Activated CD8-positive, alpha-beta memory T cell treated with anti-CD3 and anti-CD28 coated beads, Interleukin-2, amount 10 ng/mL, durations not matched to agents 7 days and 5 days (primary cell): ENCODE measurements at places on chromosomes 6 and 20. TPM values are rescaled to one million over a fixed set of nuclear protein-coding genes. Genes with fewer than 3 reads are reported as not detected.

Gene TP53TG5
- total RNA-seq, result 0.15 TPM

Gene EYA4
- not detected for total RNA-seq

Gene SEL1L2
- total RNA-seq, result not detected

Gene ZFP57
- total RNA-seq, result 16.1 TPM

Gene SLC22A23
- 0.20 TPM for total RNA-seq

Gene DACT2
- total RNA-seq, result not detected

Gene CTAGE9
- not detected for total RNA-seq

Gene WFDC11
- not detected for total RNA-seq

Gene MDN1
- 54.7 TPM for total RNA-seq

Gene KCNK16
- total RNA-seq, result not detected

Gene ATRN
- total RNA-seq, result 8.1 TPM

Gene ARFGEF3
- 0.15 TPM for total RNA-seq

Gene KCNS1
- total RNA-seq, result 0.49 TPM

Gene ZBP1
- 22.9 TPM for total RNA-seq

Gene GPX5
- total RNA-seq, result not detected

Gene GTSF1L
- total RNA-seq, result 0.28 TPM

Gene MACROD2
- total RNA-seq, result not detected

Gene CD40
- total RNA-seq, result 1.3 TPM
